ENCODE measurements at places on chromosomes 7 and 10.

- H3K27me3 ChIP-seq = no peaks in the 10 kb centered on the region
- H3K4me3 ChIP-seq = no peak overlapping the region
- H3K27ac ChIP-seq = no peak overlapping the region
- DNase-seq = no peak
- no peaks in the 10 kb centered on the region for H3K36me3 ChIP-seq
These were observed 82.6 kb downstream of the KCNMA1 start for GRCh38 chr10:77554996-77555397.

- no peaks in the 10 kb centered on the region for H3K36me3 ChIP-seq
- DNase-seq = no peak
- no peak overlapping the region for H3K4me3 ChIP-seq
These were observed 14.8 kb upstream of the CNPY1 start for GRCh38 chr7:155560982-155561686.

DNA sequence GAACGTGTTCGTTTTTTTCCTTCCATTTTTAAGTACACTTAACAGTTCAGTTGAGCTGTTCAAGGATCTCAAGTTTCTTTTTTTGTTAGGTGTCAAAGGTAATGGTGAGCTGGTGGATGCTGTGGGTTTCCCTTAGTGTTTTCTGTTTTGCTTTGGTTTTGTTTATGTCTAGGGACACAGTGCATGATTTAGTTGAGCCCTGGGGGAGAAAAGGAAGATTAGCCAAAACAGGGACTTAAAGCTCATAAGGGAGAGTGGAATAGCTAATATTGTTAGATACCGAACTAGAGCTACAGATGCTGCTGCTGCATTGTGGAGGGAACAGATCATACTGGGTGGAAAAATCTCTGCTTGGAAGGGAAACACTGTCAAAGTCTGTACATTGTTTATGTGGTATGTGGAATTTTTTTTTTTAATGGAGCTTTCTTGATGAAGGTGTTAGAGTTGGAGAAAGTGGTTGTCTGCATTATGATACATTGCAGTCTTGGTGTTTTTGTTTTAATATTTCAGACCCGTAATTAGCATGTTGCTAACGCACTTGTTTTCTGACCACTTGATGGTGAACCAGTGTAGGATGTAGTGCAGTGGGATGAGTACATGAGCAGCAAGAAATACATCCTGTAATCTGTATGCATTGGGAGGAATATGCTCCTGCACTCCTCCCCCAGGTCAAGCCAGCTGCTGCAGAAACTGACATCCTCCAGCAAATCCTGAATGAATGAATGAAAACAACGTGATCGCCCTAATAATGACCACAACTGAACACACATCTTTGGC is 2.1 kb downstream of the GLCCI1 start:
- H3K4me3 ChIP-seq = no peak overlapping the region
- no peaks in the 10 kb centered on the region for H3K36me3 ChIP-seq
- no peaks in the 10 kb centered on the region for H3K27me3 ChIP-seq

DNA sequence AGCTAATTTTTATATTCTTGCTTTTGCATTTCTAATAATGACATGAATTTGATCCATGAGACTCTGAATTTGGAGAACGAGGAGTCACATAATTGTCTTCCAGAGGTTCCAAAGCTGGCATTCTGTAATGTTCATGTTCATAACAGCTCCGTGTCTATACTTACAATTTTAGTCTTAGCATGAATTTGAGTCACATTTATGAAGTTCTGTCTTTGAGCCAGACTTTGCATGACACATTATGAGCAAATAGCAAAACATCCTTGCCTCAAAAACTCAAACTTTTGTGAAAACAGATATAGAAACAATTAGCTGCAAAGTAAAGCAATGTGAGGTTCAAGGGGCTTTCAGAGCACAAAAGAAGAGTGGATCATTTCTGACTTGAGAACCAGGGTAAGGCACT is 44.5 kb upstream of the CAV2 start:
- H3K36me3 ChIP-seq = no peaks in the 10 kb centered on the region
- no peak overlapping the region for H3K4me3 ChIP-seq
- no peaks in the 10 kb centered on the region for H3K4me1 ChIP-seq
- H3K27me3 ChIP-seq = peaks cover 3% of the 10 kb centered on the region
- no peak for DNase-seq
- no peak overlapping the region for H3K27ac ChIP-seq

GRCh38 chr7:84705706-84706105 is 481.1 kb downstream of the SEMA3D start:
- peaks cover 3% of the 10 kb centered on the region for H3K36me3 ChIP-seq
- H3K4me3 ChIP-seq = no peak overlapping the region
- peaks cover 9% of the 10 kb centered on the region for H3K4me1 ChIP-seq
- no peaks in the 10 kb centered on the region for H3K27me3 ChIP-seq

DNA sequence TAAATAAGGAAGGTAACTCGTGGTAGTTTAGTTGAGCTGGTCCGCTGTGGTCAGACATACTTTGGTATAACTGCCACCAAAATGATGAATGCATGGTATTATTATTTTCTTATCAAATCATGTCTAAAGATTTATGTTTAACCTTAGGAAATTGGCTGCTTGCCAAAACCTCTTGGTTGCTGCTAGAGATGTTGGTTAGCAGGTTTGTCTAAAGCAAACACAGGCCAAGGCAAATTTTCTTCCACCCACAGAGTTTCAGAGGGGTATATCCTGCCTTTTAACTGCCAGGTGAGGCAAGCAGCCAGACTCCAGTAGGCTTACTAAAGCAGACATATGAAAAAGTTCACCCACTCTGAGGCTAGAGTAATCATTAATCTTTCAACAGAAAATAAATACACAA is 101.4 kb downstream of the SEMA3E start:
- no peak for DNase-seq
- H3K36me3 ChIP-seq = no peaks in the 10 kb centered on the region
- H3K27ac ChIP-seq = peak overlapping the region; percentile 16
- no peaks in the 10 kb centered on the region for H3K27me3 ChIP-seq
- H3K4me3 ChIP-seq = no peak overlapping the region

DNA sequence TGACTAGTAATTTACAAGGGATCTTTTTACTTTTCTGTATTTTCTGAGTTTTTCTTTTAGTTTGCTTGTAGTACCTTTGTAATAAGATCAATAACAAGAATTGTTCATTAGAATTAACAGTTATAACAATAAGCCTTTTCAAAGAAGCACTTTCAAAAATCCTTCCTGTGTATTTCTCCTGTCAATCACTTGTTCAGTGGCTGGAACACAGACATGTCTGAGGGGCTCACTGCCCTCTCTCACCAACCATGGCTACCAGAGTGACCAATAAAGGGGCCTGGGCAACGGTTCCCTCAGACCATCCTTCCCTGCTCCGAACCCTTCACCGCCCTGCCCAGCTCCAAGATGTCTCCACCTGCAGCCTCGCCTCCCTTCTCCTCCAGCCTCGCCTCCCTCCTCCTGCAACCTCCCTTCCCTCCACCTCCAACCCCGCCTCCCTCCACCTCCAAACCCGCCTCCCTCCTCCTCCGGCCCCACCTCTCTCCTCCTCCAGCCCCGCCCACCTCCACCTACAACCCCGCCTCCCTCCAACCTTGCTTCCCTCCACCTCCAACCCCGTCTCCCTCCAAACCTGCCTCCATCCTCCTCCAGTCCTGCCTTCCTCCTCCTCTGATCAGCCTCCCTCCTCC is 353.4 kb downstream of the TNS3 start:
- H3K4me1 ChIP-seq = no peaks in the 10 kb centered on the region
- no peak overlapping the region for H3K4me3 ChIP-seq
- H3K27me3 ChIP-seq = no peaks in the 10 kb centered on the region
- DNase-seq = no peak

DNA sequence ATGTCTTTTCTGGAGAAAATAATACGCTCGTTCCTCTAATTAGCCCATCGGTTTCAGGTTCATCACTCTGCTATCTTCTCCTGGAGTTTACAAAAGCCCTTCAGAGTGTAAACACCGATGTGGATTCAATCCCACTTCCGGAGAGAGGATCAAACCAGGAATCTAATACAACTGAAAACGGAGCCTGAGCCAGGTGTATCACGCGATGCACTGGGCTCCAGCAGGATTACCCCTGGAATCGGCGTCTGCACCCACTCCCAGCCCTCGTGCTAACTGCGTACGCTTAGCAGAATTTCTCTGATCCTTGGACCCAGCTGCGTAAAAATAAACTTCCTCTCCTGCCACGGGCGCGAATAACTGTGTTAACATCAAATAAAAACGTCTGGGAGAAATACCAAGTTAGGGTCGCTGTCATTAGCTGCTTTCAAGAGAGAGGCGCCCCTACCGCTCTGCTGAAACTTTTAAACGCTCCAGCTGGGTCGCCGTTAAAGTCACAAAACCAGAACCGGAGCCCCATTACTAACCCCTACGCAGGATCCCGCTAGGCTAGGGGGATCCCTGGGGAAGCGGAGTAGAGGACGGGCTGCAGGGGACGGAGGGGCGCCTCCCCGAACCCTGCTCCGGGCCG is 502 bp downstream of the ZNF3 start:
- peak overlapping the region; percentile 90 for H3K27ac ChIP-seq
- H3K27me3 ChIP-seq = no peaks in the 10 kb centered on the region
- peak overlapping the region; percentile 97 for H3K4me3 ChIP-seq

- no peaks in the 10 kb centered on the region for H3K36me3 ChIP-seq
- H3K4me3 ChIP-seq = no peak overlapping the region
- peaks cover 13% of the 10 kb centered on the region for H3K27me3 ChIP-seq
- H3K4me1 ChIP-seq = no peaks in the 10 kb centered on the region
These were observed 215.7 kb downstream of the RELN start for GRCh38 chr7:103773726-103774125.

GRCh38 chr7:136969761-136970160 is 101.3 kb downstream of the CHRM2 start:
- H3K27me3 ChIP-seq = no peaks in the 10 kb centered on the region
- no peak overlapping the region for H3K4me3 ChIP-seq
- DNase-seq = no peak
- H3K27ac ChIP-seq = no peak overlapping the region

GRCh38 chr7:12847001-12847400 is 159.6 kb downstream of the ARL4A start:
- no peak overlapping the region for H3K4me3 ChIP-seq
- DNase-seq = no peak
- no peak overlapping the region for H3K27ac ChIP-seq
- H3K36me3 ChIP-seq = no peaks in the 10 kb centered on the region

DNA sequence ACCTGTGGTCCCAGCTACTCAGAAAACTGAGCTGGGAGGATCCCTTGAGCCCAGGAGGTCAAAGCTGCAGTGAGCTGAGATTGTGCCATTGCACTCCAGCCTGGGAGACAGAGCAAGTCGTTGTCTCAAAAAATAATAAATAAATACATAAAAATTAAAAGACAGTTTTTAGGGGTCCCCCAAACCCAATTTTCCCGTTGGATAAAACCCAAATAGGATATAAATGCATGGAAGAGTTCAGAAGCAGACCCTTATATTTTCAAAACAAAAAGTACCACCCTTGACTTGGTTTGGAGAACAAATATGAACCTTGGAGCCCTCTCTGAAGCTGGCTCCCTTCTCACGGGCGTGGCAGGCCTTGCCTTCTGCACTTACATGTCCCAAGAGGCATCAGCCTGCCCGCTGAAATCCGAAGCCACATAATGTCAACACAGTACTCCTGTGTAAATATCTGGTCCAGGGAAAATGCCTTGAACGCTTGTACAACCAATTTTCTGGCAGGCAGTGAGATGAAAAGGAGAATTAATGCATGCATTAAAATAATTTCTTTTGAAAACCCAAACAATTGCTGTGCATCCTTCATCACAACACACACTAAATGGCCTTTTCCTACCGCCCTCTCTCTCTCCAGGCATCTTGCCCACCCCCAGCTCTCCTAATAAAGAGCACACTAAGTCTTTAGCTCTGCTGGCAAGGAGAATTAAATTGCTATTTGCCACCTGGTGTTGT is 46.4 kb upstream of the PARD3 start:
- peaks cover 10% of the 10 kb centered on the region for H3K27me3 ChIP-seq
- no peak for DNase-seq

DNA sequence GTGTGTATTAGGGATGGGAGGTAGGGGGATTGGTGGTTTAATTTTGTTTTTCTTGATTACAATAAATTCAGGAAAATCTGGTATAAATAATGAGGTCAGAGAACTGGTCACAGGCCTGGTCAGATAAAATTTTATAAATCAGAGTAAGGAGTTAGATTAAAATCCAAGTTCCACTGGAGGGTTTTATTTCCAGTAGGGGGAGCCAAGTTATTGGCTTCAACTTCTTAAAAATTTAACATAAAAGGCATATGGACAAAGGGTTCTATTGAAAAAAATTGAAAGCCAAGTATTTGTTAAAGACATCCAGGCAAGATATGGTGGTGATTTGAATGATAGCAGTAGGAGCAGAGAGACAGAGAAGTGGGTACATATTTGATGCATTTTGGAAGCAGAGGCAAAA is 763.3 kb downstream of the SORCS1 start:
- H3K27me3 ChIP-seq = peaks cover 3% of the 10 kb centered on the region
- H3K36me3 ChIP-seq = no peaks in the 10 kb centered on the region
- H3K27ac ChIP-seq = no peak overlapping the region
- no peaks in the 10 kb centered on the region for H3K4me1 ChIP-seq
- DNase-seq = no peak

Measured in type B pancreatic cell (in vitro differentiated cells).